Fibroblast of skin of left quadriceps (primary cell): ENCODE measurements at places on chromosomes 3 and 15.

- DNase-seq: no peak
Observed at GRCh38 chr15:98628216-98628615, 20.1 kb upstream of the IGF1R start.

- no peak for DNase-seq
Observed at GRCh38 chr3:119595639-119596334, 1.9 kb upstream of the PLA1A start.

GRCh38 chr3:71372911-71373637, 210.5 kb downstream of the FOXP1 start:
- DNase-seq: no peak

DNA sequence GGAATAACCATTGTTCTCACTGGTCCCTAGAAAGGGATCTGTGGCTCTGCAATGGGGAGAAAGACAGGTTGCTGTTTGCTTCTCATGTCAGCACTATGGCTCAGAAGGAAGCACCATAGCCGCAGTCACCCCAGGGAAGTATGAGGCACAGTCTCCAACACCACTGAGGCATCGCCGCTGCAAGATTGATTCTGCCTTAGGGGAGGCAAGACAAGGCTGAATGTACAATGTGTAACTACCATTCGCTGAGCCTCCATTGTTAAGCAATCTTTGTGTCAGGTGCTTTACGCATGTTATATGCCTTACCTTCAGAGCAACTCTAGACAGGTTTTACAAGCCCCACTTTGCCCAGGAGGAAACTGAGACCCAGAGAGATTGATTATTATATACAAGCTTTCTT, 100.7 kb upstream of the KCNMB2 start:
- DNase-seq: no peak

DNA sequence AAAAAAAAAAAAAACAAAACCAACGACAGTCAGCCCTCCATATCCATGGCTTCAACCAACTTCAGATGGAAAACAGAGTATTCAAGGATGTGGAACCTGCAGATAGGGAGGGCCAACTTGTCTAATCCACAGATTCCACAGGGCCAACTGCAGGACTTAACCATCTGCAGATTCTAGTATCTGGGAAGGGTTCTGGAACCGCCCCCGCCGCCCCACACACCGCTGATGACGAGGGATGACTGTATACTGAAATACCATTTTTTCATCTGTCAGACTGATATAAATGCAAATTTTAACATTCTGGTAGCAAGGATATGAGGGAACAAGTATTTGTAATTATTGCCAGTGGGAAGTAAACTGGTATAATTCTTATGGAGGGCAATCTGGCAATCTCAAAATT, 29.5 kb downstream of the ADPGK start:
- DNase-seq: no peak

DNA sequence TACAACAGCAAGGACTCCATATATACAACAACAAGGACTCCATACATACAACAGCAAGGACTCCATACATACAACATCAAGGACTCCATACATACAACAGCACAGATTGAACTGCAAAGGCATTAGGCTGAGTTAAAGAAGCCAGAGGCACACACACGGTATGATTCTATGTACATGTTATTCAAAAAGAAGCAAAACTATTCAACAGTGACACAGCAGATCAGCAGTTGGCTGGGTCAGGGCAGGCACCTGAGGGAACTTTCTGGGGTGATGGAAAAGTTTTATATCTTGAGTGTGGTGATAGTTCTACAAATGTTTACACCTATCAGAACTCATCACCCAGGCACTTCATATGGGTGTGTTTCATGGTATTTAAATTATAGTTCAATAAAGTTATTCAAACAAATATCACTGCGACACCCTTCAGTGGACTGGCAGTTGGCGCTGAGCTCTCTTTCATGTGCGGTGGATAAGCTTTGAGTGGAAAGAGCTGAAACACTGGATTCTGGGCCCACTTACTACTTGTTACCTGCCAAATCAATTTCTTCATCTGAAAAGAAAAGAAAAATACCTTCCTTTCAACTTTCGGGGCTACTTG, 28.0 kb downstream of the RFTN1 start:
- DNase-seq: no peak

DNA sequence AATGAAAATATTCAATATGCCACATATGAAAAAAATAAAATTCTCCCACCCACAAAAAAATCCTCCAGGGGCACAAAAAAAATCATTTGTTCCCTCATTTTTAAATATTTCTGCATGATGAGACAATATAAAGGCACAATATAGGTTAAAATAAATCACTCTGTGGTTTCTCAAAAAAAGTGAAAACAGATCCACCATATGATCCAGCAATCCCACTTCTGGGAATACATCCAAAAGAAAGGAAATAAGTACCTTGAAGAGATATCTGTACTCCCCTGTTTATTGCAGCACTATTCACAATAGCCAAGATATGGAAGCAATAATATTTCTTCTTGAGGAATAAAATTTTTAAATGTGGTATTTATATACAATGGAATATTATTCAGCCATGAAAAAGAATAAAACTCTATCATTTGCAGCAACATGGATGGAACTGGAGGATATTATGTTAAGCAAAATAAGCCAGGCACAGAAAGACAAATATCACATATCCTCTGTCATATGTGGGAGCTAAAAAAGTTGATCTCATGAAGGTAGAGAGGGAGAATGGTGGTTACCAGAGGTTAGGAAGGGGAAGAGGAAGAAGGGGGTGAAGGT, 1.5 kb downstream of the ATP8B4 start:
- peak; percentile 46 for DNase-seq

- no peak for DNase-seq
Observed at GRCh38 chr3:130242850-130243569, 102.5 kb upstream of the COL6A5 start.

DNA sequence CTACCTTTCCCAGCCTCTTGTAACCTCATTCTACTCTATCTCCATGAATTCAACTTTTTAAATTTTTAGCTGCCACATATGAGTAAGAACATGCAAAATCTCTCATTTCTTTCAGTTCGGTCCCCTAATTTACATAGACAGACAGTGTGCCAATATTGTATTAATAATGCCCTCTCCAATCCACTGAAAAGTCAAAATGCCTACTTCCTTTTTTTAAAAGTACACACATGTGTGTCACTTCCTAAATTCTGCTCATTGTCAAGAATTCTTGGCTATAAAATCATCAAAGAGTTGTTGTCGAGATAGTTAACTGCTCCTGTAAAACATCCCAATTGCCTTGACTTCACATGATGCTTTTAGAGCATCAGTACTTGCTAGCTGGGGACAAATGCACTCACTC, 84.2 kb upstream of the IL12A start:
- DNase-seq: no peak

DNA sequence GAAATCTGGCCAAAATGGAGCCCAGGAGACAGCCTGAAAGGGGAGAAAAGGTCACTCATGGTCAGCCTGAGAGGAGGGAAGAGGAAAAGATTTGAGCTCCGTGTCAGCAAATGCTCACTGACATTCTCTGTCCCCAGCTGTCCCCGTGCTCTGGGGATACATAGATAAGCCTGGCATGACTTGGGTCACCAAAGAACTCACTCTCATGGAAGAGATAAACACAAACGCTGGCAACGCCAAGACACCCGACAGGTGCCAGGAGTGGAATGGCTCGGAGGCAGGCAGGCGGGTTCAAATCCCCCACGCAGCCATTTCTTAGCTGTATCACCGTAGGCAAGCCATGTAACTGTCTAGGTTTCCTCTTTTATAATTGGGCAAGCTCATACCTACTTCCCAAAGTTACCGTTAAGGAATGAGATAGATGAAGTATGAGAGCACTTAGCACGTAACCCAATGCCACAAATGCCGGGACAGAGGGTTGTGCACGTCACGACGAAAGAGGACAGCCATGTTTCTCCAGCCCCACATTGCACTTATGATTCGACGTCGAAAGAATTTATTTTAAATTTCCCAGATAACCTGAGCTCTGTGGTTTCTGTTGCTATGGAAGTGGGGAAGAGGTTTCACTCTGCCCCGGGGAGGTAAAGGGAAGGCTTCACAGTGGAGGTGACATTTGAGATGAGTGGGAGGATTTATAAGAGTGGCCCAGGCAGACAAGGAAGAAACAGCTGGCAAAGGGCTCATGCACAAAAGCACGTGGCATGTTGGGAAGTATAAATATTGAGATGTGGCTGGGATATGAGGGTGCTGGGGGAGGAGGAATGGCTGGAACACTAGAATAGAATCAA, 41.4 kb upstream of the TSEN2 start:
- DNase-seq: no peak

GRCh38 chr3:159757341-159758060, 231.1 kb upstream of the IL12A start:
- DNase-seq: no peak

- DNase-seq: peak; percentile 52
Observed at GRCh38 chr3:62622553-62623174, 249.3 kb upstream of the FEZF2 start.

- no peak for DNase-seq
Observed at GRCh38 chr3:178518660-178519396, 17.4 kb upstream of the KCNMB2 start.

GRCh38 chr3:146382386-146382785, 87.0 kb downstream of the PLSCR2 start:
- no peak for DNase-seq

GRCh38 chr15:73924171-73924921, 1.9 kb upstream of the LOXL1 start:
- peak; percentile 69 for DNase-seq

GRCh38 chr15:70252951-70253320, 155.2 kb upstream of the TLE3 start:
- DNase-seq: no peak

GRCh38 chr15:83396101-83396500, 51.0 kb upstream of the SH3GL3 start:
- no peak for DNase-seq

- DNase-seq: peak; percentile 23
Observed at GRCh38 chr3:34260271-34261000, 462.0 kb downstream of the PDCD6IP start.

- DNase-seq: no peak
Observed at GRCh38 chr3:108546692-108547091, 36.3 kb upstream of the MYH15 start.

- DNase-seq: no peak
Observed at GRCh38 chr3:140956058-140956835, 14.6 kb downstream of the SLC25A36 start.
